Thoracic aorta (tissue), 2 donors: ENCODE measurements at places on chromosomes 2 and 18.

GRCh38 chr2:60972889-60973656, 44.4 kb upstream of the PEX13 start:
- DNase-seq, result no peak

DNA sequence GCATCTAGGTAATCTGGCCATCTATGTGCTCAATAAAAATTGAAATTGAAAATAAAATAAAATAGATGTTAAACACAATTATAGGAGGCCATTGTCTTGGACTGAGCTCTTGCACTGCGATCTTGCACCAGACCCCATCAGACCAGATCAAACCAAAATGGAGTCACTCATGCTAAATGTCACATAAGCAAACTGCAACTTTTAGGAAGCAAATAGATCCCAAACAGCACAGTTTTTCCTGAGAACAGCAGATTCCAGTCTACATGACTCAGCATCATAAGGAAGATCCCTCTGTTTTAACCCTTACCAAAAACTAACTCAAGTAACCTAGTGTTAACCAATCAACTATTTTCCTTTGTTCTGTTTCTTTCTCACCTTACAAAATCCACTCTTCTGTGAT, 57.7 kb upstream of the LRP1B start:
- no peak for DNase-seq

DNA sequence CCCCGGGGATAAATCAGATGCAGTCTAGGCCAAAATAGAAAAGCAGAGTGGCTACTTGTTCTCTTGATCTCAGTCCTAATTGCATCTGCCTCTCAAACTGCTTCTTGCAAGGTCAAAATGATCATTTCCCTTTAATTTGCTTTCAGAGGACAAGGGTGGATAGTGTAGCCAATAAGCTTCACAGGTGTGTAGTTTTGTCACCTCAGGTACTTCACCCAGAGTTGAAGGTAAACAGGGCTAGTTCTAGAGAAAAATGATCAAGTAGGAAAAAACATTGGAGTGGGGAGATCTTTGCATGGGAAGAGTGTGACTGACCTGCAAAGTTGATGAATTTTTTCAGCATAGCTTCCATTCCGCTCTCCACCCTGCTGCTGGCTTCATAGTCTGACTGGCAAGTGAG, 8.7 kb downstream of the ERICH2 start:
- no peak for DNase-seq

- no peak for DNase-seq
These were observed 105.1 kb downstream of the KCNF1 start for GRCh38 chr2:11016735-11017388.

DNA sequence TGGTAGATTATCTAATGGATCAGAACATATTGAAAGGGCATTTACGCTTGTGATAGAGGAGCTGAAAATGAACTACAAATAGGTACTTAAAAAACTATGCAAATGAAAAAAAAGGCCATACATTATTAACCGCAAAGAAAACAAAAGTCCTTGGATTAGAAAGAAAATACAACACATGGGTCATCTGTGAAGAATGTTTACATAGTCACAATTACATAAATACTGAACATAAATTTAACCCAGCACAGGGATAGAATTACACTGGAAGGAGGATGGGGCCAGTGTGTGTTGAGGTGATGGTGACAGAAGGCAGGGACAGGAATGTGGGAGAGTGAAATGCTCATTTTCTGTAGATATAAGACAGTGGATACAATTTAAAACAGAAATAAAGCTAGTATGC, 6.6 kb downstream of the NTSR2 start:
- no peak for DNase-seq
